ENCODE measurements at places on chromosomes 1 and 21.

DNA sequence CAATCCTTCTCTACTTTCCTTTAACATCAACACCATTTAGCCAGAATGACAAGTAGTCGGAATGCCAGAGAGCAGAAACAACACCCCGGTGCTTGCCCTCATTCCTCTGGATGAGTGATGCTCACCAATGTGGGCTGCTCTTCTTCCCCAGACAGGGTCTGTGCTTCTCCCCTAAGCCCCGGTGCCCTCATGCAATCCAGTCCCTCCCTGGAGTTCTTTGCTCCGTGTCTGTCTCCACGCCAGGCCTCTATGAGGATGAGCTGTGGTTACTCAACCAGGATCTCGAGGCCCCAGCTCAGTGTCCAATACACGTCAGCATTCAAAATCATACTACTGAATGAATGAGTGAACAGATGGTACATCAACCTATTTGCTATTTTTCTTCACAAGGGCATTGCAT is 29.7 kb upstream of the PDE9A start:
- no peak for DNase-seq

GRCh38 chr1:51541313-51542050 is 22.4 kb upstream of the EPS15 start:
- no peak for DNase-seq

DNA sequence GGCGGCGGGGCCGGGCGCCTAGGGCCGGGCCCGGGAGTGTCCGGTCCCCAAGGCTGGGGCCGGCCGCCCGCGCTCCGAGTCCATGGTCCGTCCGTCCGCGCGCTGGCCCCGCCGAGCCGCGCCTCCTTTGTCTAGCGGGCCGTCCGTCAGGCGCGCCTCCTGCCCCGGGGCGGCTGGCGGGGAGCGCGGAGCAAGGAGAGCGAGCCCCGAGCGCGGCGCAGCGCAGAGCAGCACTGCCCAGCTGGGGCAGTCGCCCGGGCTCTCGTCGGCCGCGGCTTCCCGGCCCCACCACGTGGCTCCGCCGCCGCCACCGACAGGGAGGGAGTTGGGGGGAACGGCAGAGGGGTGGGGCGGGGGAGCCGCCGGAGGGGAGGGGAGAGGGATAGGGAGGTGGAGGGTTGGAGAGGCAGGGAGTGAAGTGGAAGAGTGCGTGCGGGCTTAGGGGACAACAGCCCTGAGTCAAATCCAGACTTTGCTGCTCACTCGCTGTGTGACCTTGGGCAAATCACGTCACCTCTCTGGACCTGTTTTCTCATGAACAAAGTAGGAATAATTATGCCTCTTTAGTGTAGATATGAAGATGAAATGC is at the start of gene NKAIN1:
Gene NKAIN1, minus strand, starts transcription at position 235 of the 589 bp plus-strand sequence. CDS start 340 bp downstream, outside the sequence.
- DNase-seq: peak; percentile 48

DNA sequence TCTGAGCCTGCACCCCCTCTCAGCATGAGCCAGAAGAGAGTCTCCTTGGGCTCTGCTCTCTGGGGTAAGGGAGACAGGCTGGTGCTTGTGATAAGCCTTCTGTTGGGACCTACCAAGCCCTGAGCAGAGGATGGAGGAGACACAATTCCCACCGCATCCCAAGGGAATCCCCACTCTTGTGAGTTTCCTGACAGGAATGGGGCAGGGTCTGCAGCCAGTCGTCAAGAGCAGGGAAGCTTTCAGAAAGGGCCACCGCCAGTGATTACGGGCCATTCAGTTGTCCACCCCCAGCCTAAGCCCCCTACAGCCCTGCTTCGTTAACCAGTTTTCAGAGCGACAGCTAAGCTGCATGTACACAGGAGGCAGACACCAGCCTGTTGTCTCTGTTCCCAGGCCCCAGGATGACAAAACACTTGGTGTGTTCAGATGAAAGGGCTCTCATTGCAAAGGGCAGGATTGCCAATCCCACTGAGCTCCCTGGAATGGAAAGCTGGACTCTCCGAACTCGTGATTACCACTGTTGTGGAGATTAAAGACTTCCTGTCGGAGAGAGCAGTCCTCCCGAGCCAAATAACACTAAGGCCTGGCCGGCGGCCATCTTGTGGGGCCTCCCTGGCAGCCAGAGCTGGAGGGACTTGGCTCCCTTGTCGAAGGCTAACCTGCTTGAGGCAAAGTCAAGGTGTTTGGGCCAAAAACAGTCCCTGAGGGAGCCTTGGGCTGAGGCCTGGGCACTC is 37.4 kb upstream of the SLC30A1 start:
- no peak for DNase-seq

DNA sequence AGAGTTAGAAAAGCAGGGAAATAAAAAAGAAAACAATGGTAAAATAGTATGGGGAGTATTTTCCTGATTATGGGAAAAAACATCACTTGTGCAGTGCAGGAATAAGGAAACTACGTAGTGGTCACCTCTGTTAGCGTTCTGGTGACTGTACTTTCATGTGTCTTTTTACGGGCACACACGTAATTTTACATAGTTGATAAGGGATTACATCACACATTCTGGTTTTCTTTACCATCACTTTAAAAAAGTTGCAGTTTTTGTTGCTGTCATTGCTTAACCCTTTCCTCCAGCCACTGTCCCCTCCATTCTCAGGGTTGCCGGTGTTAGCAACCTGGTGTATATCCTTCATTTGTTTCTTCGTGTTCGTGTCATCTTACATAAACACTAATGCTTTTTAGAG is 35.1 kb downstream of the CNIH3 start:
- no peak for DNase-seq

DNA sequence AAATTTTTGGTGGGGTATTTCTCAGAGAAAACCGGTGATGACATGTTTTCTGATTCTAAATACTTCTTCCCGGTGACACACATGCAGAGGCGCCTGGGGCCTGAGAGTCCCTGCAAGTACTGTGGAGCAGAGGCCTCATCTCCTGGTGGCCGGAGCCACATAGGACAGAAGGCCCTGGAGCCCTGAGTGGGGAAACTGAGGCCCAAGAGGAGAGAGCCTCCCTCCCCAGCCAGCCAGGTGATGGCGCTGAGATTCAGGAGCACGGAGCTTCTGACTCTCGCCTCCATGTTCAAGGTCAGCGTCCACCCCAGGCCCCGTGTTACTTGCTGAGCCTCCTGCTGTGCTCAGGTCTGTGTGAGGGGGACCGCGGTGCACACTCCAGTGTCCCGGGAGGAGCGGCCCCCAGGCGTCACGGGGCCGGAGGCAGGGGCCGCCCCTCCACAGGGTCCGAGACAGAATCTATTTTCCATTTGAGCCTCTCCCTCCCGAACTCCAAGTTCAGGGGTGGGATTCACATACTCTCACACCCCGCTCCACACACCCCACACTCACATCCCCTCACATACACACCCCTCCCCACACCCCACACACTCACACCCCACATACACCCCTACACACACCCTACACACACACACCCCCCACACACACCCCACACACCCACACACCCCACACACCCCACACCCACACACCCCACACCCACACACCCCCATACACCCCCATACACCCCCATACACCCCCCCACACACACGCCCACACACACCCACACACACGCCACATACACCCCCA is 43.8 kb downstream of the SLX9 start:
- no peak for DNase-seq

GRCh38 chr21:39048064-39048463 is 135.2 kb downstream of the PSMG1 start:
- peak; percentile 62 for DNase-seq

DNA sequence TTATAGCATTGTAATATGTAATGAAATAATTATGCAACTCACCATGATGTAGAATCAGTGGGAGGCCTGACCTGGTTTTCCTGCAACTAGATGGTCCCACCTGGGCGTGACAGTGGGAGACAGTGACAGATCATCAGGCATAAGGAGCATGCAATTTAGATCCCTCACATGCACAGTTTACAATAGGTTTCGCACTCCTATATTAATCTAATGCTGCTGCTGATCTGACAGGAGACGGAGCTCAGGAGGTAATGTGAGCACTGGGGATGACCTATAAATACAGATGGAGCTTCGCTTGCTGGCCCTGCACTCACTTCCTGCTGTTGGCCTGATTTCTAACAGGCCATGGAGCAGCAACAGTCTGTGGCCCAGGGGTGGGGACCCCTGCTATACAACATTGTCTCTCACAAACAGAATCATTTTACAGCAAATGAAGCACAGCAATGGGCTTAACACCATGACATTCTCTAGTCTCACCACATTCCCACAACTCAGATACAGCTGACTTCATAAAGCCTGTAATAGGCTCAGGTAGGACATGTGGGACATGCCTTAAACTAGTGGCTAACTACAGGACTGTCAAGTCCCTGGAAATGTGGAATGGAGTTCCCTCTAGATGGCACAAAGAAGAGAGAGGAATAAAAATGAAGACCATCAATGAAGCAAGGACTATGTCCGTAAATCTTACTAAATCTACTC is 40.7 kb upstream of the SLC5A9 start:
- DNase-seq: no peak

DNA sequence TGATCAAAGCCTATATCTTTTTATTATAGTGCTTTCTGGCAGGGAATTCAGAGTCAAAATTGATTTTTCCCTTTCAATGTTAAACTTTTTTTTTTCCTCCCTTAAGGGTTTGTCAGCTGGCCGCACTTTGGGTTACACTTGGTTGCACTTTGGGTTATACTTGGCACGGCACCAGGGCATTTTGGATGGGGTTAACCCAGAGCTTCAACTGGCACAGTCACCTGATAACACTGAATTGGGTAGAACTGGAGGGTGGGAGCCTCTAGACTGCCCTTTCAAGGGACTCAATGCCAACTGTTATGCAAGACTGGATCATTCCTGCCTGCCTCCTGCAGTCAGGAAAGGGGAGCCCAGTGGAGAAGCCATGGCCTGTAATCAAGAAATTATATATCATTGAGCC is 211.5 kb downstream of the KCNJ6 start:
- no peak for DNase-seq

DNA sequence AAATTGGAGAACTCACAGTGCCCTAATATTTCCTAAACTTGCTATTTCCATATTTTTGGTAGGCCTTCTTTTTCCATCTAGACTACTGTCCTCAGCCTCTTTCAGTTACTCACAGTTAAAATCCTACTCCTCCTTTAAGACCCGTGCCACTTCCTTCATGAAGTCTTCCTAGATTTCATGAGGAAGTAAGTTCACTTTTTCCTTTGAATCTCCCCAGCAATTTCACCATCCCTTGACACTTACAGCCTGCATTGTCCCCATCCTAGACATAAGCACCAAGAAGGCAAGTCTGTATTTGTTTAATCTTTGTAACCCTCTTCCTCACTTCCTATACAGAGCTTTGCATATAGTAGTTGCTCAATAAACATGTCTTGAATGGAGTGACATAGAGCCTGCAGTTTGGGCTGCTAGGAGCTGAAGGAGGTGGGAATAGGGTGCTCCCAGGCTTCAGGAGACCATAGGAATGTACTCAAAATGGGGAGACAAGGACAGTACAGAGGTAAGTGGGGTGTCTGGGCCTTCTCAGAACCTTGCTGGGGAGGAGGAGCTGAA is 5.3 kb upstream of the GPR61 start:
- DNase-seq: no peak

DNA sequence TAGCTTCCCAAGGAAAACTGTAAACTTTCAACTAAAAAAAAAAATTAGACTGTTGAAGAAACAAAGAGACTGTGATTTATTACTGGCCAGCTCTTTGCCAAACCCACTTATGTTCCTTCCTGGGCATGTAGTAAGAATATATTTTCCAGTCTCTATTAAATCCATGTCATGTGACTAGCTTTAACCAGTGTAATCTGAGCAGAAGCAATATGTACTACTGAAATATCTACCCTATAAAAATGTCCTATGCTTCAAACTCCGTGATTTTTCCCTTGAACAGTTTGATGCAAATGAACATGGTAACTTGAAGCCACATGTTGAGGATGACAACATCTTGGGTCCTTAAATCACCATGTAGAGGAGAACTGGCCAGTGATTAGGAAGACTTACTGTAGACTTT is 144.5 kb downstream of the NTMT2 start:
- DNase-seq: peak; percentile 16

- DNase-seq: no peak
These were observed 4.6 kb downstream of the SLC26A9 start for GRCh38 chr1:205938682-205939081.

GRCh38 chr1:6498576-6499111 is 7.2 kb upstream of the PLEKHG5 start:
- DNase-seq: no peak

GRCh38 chr1:85179522-85179921 is 21.3 kb downstream of the SYDE2 start:
- DNase-seq: no peak

DNA sequence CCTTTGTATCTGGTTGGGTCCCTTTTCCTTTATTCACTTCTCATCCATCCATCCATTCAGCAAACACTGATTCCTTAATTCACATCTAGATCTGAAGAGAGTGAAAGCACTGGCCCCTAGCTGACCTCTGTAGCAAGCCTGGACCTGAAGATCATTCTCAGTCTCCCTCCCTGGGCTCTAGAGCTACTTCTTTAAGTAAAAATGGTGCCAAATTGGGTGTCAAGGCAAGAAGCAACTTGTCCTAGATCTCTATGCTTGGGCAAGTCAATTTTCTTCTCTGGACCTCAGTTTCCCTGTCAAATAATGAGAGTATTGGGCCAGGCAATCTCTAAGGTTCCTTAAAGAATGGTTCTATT is 36.1 kb downstream of the PLXNA2 start:
- DNase-seq: no peak

- no peak for DNase-seq
These were observed 2.2 kb downstream of the ZC3H12A start for GRCh38 chr1:37476460-37477197.

DNA sequence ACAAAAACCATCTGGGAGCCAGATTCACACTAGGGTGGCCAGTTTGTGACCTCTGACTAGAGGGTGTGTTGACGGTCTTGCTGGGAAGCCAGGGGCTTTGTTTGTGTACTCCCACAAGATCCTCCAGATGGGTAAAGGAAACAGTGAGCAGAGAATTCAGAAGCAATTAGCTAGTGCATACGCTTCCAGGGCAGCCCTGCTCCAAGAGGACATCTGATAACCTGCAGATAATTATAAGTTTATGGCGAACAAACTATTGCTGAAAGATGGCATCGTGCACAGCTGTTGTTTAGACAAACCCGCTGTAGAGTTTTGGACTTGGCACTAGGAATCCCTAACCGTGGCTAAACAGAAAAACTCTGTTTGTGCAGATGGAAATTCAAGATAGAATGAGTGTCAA is 326.4 kb downstream of the TGFB2 start:
- DNase-seq: no peak

DNA sequence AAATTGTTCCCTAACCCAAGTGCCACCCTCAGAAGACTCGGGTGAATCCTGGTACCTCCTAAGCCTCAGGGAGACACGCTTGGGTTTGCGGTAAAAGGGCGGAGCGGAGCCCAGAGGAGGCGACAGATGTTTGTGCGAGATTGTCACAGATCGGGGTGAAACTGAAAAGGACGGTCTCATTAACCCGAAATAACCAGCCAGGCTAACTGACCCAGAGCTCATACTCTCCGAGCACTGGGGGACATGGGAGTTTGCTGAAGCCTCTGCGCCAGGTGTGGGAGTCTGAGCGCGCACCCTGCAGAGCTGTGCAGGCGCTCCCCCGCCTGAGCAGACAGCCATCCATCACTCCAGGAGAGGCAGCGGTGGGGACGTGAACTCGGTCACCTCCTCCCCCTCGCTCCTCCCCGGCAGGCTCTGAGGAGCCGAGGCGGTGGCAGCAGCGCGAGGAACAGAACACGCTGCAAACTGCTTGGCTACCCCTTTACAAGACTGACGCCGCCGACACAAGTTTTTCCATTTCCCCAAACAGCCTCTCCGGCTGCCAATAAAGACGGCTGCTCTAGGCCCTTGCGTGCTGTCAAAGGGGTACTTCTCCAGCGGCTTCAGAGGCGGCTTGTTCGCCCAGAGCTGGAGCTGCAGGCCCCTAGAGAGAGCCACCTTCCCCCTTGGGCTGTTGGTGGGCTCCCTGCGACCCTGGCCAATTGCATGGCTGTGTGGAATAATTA is 43.5 kb downstream of the RRAGC start:
- DNase-seq: peak; percentile 86

- DNase-seq: no peak
These were observed 98.6 kb upstream of the PPP2R5A start for GRCh38 chr1:212186427-212187207.

Data from renal pelvis (tissue), 12 donors.